ENCODE measurements at places on chromosomes 12 and 14. TPM values are rescaled to one million over a fixed set of nuclear protein-coding genes. Genes with fewer than 3 reads are reported as not detected.
A peak's percentile ranks its signal among the peaks of the same experiment; 100 is the strongest.

The TMEM19 gene
- polyA plus RNA-seq, result 28.8 TPM

DNA sequence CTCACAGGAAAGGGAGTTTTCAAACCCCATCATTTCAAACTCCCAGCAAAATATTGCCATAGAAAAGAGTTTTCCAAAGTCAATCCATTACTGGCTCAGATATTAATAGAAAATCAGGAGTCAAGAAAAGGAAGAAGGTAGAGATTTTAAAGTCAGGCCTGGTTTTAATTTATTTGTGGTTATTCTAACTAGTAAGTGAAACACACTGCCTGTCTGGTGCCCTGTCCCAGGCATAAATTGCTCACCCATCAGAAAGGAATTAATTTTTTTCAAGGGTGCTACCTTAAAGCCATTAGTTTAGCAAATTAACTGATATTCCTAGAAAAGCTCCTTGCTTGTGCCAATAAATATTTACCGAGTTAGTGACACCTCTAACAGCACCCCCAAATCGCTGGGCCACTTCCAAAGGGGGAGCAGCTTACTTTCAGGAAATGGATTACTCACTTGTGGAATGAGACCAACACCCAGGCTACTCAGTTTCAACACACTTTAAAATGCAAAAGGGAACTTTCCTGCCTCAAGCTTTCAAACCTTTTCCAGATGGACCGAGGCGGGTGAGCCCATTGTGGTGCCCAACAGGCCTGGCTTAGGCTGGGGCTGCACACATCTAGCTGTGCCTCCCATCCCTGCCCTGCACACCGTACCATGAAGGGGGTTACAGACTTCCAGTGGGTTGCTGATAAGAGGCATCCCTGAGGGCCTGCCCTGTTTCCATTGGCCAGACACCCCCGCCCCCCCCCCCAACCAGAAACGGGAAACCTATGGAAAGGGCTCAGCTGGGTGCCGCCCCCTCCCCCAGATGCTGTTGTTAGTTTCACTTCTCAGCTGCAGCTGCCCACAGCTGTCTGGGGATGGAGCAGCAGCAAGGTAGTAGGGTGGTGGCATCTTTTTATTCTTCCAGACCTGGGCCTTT, 117.2 kb downstream of the SAMD4A start:
- no peaks in the 10 kb centered on the region for H3K27me3 ChIP-seq
- no peak overlapping the region for H3K27ac ChIP-seq
- H3K36me3 ChIP-seq, result no peaks in the 10 kb centered on the region
- H3K4me3 ChIP-seq, result no peak overlapping the region
- DNase-seq, result no peak
- no peaks in the 10 kb centered on the region for H3K4me1 ChIP-seq

DNA sequence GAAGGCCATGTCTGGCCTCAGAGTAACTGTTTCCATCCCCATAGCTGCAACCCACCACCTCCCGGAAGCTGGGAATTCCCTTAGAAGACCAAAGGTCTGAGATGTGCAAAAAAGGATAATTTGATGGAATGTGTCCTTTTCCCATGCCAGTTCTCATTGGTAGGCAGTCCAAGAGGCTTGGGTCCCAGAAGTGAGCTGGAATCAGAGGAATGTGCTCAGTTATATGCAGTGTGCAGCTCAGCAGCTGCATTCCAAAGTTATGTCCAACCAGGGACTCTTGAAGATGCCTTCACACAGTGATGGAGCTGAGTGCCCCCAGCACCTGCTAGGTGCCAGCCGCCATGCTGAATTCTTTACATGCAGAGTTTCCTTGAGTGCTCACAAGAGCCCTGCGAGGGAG, 583.9 kb upstream of the TBX3 start:
- H3K27me3 ChIP-seq, result no peaks in the 10 kb centered on the region
- no peaks in the 10 kb centered on the region for H3K36me3 ChIP-seq
- H3K4me1 ChIP-seq, result peaks cover under 1% of the 10 kb centered on the region
- no peak for DNase-seq
- no peak overlapping the region for H3K4me3 ChIP-seq
- no peak overlapping the region for H3K27ac ChIP-seq

DNA sequence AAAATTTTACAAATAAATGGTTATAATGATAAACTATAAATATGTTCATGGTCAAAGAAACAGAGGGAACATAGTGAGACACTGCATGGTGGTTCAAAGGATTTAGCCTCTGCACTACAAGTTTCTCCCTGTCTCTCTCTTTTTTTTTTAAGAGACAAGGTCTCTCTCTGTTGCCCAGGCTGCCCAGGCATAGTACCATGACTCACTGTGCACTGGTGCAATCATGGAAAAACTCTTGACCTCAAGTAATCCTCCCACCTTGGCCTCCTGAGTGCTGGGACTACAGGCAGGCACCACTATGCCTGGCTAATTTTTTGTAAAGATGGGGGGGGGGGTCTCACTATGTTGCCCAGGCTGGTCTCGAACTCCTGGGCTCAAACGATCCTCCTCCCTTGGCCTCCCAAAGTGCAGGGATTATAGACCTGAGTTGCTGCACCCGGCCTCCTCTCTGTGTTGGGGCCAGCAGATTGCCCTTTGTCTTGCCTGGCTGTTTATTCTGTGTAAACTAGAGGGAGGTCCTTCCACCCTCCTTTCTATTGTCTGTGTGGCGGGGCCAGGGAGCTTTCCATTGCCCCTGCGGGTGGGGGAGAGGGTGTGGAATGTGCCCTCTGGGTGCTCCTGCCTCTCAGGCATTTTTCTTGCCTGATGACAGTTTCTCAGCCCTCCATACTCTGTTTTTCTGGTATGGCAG, 22.1 kb downstream of the MTHFD1 start:
- H3K4me1 ChIP-seq, result no peaks in the 10 kb centered on the region
- no peak for DNase-seq
- no peak overlapping the region for H3K4me3 ChIP-seq
- peaks cover 3% of the 10 kb centered on the region for H3K36me3 ChIP-seq
- no peaks in the 10 kb centered on the region for H3K27me3 ChIP-seq

The ADGRD1 gene
- not detected for polyA plus RNA-seq

- peak; percentile 10 for DNase-seq
- no peaks in the 10 kb centered on the region for H3K36me3 ChIP-seq
- peak within 1 kb of the TSS; percentile 78 for H3K27ac ChIP-seq
- no peaks in the 10 kb centered on the region for H3K4me1 ChIP-seq
Measured at GRCh38 chr12:119178544-119179334, at the start of gene HSPB8. TSS of gene HSPB8 (plus strand) at chr12:119178931. CDS start at chr12:119179313, 382 bp downstream.

DNA sequence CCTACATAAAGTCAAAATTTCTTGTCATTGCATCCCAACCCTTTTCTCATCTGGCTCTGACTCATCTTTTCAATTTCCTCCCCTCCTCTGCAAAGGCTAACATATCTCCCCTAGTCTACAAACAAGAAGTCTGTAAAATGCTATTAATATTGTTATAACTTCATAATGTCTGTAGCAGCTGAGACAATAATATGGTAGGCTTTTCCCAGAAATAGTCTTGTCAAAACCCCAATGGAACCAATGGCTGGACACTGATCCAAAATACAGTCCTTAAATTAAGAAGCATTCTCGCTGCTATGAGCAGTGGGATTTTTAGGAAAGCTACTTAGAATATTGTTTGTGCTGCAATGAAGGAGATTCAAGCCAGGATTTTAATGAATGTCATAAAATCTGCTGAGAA, 131.4 kb downstream of the KLHL28 start:
- H3K27me3 ChIP-seq, result no peaks in the 10 kb centered on the region
- H3K27ac ChIP-seq, result no peak overlapping the region
- no peak overlapping the region for H3K4me3 ChIP-seq
- no peaks in the 10 kb centered on the region for H3K36me3 ChIP-seq
- DNase-seq, result no peak

The CLEC9A gene
- not detected for polyA plus RNA-seq

DNA sequence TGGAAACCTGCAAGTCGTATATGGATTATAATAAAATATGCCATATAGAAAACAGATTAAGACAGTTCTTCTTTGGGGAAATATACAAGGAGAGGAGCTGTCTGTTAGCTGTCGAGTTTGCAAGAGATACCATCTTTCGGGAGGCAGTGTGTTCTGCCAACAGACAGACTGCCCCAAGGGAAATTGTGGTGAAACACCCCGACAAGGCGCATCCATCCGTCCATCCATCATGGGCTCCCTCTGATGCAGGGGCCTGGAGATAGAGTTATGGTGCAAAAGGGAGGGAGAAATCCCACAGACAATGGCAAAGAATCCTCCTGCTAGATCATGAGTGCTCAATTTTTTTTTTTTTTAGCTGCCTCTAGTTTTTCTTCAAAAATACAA, 156.3 kb downstream of the DPF3 start:
- H3K27me3 ChIP-seq, result no peaks in the 10 kb centered on the region
- DNase-seq, result no peak
- no peak overlapping the region for H3K27ac ChIP-seq
- no peaks in the 10 kb centered on the region for H3K4me1 ChIP-seq

The BTBD6 gene
- polyA plus RNA-seq, result 40.6 TPM

DNA sequence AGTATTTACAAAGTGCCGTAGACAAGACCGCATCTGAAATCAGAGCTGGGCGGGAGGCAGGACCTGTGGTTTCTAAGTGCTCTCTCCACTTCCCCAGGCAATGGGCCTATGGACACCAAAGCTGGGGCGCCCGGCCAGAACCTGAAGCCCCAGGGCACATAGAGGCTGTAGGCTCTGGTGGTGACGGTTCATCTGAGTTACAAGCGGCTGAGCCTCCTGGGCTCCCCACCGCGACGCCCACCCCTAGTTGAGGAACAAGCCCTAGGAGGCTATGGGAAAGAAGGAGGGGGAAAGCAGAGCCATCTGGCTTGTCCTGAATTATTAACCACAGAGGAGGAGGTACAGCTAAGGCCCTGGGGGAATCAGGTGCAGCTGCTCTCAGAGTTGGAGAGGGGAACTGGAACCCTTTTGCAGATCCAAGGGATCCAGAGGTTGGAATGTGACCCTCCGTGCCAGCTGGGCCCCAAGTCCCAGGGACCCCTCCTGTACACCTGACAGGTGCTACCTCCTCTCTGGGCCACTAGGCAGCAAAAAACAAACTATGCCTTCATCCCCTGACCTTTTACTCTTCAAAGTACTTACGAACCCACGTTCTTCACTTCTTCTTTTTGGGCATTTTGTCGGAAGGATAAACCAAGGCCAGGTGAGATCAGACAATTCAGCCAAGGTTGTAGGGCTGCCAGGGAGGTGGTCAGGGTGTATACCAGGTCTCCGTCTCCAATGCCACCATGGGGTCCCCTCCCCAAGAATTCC, 77.2 kb downstream of the ARL6IP4 start:
- DNase-seq, result no peak
- H3K27me3 ChIP-seq, result no peaks in the 10 kb centered on the region
- no peak overlapping the region for H3K27ac ChIP-seq
- no peak overlapping the region for H3K4me3 ChIP-seq
- peaks cover 1% of the 10 kb centered on the region for H3K4me1 ChIP-seq
